ENCODE measurements at places on chromosomes 11 and 22.

DNA sequence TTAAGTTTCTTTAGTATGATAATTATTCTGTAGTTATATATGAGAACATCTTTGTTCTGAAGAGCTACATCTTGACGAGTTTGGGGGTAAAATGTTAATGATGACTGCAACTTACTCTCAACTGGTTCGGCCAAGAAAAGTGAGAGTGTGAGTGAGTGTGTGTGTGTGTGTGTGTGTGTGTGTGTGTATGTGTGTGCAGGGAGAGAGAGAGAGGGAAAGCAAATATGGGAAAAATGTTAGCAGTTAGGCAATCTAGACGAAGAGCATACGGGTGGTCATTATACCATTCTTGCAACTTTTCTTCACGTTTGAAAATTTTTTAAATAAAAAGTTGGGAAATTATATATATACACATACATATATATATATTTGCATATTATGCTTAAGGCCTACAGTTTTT lies 18.3 kb upstream of the TMEM41B start:
- DNase-seq: no peak

GRCh38 chr11:11848891-11849746 lies 7.3 kb downstream of the USP47 start:
- DNase-seq: peak; percentile 70

DNA sequence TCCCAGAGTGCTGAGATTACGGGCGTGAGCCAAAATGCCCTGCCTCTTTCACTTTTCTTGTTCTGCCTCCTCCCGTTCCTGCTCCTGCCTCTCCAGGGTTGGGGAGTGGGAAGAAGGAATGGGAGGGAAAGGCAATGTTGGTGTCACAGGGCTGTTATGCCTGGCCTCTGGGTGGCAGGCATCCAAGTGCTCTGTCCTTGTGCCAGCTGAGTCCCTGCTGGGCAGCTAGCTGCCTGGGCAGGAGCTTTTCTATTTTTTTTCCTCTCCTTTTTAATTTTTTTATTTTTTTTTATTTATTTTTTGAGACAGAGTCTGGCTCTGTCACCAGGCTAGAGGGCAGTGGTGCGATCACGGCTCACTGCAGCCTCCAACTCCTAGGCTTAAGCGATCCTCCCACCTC lies 4.1 kb upstream of the SAC3D1 start:
- no peak for DNase-seq

DNA sequence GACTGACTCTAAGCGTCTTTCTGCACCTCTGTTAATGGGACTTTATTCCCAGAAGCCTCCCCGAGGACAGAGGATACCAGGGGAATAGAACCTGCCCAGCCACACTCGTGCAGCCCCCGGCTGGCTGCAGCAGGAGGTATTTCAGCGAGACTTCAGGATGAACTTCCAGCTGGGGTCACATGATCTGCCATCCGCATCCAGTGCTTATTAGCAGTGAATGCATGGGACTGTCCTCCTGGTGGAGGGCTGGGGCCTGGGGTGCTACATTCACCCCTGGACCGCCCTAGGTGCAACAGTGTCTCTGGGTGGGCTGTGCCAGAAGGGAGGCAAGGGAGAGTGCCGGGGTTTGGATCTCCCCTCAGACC lies 1.6 kb downstream of the DUSP8 start:
- no peak for DNase-seq

DNA sequence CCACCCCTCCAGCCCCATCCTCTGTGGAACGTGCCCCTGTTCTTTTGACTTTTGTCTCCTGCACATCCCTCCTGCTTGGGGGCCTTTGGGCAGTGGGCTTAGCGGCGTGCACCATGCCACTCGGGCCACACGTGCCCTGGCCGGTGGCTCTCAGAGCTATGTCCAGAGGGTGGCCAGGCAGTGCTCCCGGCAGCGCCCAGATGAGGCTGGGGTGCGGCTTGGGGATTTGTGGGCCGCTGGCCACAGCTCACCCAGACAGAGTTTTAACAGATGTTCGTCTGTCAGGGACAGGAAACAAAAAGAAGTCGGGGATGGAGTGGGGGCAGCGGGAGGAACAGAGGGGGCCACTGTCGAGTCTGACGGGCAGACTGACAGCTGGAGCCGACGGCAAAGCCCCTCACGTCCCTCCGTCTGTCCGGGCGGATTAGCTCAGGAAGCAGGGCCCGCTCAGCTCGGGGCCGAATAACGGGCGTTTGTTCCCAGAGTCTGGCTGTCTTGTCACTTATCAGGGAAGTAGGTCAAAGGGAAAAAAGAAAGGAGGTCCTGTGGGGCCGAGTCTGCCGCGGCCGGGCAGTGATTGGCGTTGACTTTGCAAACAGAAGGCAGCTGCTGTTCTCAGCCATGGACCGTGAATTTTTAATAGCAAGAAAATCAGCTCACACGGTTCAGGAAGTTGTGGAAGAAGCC lies 61.6 kb downstream of the LRP5 start:
- DNase-seq: no peak

GRCh38 chr22:27274770-27275449 lies 526.6 kb downstream of the MN1 start:
- DNase-seq: no peak

GRCh38 chr11:68973219-68973618 lies 7.6 kb downstream of the MRGPRD start:
- DNase-seq: no peak

DNA sequence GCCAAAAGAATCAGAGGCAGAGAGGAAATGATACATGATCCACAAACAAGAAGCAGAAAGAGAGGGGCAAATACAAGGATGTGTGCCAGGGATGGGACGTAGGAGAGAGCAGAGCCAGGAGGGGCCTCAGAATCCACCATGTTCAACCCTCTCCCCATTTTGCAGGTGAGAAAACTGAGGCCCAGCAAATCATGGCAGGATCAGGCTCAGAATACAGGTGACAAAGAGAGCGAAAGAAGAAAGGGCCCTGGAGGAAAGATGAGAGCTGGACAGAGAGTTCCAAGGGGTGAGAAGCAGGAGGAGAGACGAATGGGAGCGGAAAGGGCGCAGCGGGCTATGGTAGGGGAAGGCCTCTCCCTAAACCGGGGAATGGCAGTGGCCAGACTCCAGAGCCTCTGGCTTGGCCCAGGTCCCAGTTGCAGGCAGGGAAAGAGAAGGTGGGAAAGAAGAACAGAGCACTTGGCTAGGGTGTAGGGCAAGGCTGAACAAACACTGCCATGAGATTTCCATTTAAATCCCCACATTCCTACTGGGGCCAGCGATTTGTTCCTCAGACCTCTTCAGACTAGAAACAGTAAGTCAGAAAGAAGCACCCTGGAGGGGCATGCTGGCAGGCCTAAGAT lies 44.4 kb upstream of the TSKU start:
- no peak for DNase-seq

DNA sequence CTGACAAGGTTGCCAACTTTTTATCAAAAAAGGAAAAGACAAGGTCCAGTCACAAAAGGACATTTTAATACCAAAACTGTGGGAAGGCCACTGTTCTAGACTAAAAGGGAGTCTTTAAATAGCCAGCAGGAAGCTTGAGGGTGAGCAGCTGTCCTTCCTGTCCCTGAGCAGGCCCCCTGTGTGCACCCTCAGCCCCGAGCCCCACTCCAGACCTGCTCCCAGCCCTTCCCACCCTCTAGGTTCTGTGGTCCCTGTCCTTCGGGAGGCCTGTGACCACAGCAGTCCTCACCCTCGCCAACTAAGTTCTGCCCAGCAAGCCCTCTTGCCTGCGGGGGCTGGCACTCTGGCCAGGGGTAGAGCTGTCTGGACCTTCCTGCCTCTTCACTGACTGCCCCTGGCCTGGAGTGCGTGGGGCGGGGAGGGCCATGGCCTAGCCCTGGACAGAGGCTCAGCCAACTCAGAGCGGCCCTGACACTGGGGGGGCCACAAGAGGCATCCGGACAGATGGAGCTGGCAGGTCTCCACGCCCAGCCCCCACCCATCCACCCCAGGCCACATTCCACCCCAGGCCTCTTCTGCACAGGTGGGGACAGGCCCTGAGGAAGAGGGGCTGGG lies 1.6 kb upstream of the PLXNB2 start:
- DNase-seq: no peak

GRCh38 chr22:50281957-50282356 lies 11.8 kb upstream of the MAPK11 start:
- no peak for DNase-seq

- no peak for DNase-seq
These were observed 3.1 kb upstream of the CTSD start for GRCh38 chr11:1766719-1767398.
